ENCODE measurements at places on chromosomes 7 and 10. TPM values are rescaled to one million over a fixed set of nuclear protein-coding genes. Genes with fewer than 3 reads are reported as not detected.

DNA sequence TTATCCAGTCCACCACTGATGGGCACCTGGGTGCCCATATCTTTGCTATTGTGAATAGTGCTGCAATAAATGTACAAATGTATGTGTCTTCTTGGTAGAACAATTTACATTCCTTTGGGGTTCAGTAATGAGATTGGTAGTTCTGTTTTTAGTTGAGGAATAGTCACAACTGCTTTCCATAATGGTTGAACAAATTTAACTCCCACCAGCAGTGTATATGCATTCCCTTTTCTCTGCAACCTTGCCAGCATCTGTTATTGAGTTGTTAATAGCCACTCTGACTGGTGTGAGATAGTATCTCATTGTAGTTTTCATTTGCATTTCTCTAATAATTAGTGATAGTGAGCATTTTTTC is 27.8 kb downstream of the COA1 start:
- DNase-seq, result no peak

DNA sequence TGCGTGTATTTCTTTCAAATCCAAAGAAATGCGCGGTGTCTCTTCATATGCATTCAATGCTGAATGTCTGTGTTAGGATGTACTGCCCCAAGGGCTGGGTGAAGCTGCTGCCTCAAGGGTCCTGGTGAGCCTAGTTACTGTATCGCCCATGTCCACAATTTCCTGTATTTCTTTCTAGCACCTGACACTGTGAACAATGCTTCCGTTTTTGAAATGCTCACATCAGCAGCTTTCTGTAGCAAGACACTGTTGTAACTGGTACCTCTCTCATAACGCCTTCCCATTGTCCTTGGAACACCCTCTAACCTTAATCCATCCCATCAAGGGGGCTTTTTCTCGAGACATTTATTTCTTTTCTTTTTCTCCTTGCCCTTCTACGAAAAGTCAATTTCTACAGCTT is 25.1 kb downstream of the NRP1 start:
- no peak for DNase-seq

GRCh38 chr10:89384474-89385340 is 6.9 kb downstream of the IFIT1B start:
- DNase-seq, result no peak

DNA sequence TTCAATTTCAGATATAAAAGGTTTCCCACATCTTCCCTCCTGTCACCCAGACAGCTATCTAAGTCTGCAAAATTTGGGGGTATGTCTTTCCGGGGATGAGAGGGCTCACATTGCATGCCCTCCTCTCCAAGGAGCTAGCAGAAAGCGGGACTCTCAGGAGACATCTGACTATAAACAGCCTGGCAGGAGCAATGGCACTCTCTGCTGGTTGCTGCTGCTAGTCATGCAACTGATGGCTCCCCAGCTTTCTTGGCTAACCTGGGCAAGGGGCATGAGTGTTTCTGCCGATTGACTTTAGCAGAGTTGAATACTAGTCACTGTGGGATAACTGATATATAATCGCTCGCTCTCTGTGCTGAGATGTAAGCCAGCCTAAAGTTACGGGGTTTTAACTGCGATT is 12.0 kb downstream of the TBX20 start:
- no peak for DNase-seq

- peak; percentile 17 for DNase-seq
These were observed 35.3 kb downstream of the VSTM4 start for GRCh38 chr10:49080071-49080470.

DNA sequence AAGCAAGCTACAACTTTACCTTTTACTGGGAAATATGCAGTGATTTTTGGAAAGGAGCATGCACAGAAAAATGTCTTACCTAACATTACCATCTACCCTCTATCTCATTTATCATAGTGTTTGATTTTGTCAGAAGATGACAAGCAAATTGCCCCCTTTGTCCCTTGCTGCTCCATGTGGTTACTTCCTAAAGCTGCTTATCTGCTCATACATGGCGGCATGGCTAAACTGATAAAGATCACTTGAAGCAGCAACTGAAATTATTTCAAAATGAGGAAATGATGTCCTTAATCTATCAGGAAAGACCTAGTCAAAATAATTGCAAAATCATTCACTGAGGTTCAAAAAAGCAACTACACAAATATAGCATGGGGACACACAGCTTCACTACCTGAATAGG is 1198.5 kb upstream of the SORCS1 start:
- DNase-seq, result no peak

Gene SNX10
- 0.53 TPM for total RNA-seq

Gene TRIM50
- not detected for total RNA-seq
